ENCODE measurements at places on chromosomes 11 and 22.

DNA sequence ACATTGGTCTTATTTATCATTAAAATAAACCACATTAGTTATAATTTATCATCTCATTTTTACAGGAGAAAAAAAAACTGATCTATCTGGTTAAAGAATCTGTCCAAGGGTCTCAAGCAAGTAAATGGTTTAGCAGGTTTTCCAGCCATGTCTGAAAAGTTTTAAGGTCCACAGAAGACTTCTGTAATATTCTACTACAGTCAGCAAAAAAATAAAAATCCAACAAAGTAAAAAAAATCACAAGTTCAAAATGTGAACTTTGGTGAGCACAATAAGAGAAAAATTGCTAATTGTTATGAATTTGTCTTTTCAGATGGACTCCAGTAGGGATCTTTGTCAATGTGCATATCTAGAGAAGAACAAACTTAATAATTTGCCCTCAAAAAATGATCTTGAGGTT lies 1.3 kb downstream of the OR52E4 start:
- no peak for DNase-seq

- no peak for DNase-seq
Observed at GRCh38 chr11:32584921-32585320, 1.3 kb downstream of the EIF3M start.

GRCh38 chr22:27892811-27893210 lies 26.2 kb downstream of the PITPNB start:
- DNase-seq = no peak

DNA sequence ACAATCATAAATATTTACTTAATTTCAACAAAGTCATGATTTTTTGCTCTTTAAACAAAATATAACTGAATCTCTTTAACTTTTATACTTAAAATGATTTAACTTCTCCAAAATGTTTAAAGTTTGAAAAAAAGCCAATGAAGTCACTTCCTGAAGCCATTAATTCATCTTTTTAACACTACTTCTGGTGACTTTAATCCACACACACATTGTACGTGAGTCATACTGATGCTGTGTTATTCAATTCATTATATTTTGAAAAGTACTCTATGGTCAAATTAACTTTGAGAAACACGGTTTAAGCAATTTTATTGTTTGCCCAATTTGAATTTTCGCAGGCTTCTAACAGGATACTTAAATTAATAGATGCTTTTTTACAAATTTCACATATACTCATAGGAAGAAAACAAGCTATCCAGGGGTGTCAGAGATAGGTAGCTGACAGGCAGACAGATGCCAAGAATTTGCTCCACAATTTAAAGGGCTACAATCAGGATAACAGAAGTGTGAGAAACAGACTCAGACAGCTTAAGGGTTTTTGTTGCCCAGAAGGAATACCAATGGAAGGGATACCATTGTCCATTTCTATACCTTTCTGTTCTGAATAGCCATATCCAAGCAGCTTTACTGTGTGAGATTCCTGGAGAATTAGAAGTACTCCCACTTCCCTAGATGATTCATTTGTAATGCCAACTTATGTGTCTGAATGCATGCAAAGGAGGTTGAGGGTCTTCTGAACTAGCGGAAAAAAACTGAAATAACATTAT lies 118.4 kb downstream of the RBFOX2 start:
- DNase-seq = no peak

- no peak for DNase-seq
Observed at GRCh38 chr11:3674189-3674588, 3.0 kb upstream of the CHRNA10 start.

- DNase-seq = no peak
Observed at GRCh38 chr11:32433101-32433913, 2.0 kb downstream of the WT1 start.

DNA sequence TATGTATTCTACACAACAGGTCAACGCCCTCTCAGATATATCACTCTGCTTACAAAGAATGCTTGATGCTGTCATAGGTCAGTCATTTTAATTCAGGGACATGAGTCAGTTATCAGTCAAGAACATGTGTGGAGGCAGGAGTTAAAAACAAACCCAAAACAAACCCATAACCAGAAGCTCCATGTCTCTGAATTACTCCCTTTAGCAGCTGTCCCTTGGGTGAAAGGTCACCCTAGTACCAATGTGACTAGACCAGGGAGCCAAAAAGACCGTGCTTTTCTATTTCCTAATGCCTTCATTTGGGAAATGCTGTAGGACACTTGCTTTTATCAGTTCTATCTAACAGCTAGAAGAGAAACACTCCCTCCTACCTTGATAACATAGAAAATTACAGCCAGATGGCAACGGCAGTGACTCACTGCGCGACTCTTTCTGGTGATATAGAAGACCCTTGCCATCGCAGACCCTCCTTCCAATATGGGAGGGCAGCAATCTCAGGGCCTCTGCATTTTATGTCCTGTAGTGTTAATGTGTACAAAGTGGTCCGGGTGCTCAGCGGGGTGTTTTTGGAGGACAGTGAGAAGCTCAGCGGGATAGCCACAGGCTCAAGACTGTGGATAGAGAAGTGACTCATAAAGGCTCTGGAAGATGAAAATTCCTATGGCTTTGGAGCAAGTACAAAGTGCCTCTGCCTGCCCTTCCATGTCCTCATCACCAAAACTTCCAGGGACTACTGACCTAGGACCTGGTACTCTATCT lies 24.8 kb downstream of the APOL5 start:
- no peak for DNase-seq

DNA sequence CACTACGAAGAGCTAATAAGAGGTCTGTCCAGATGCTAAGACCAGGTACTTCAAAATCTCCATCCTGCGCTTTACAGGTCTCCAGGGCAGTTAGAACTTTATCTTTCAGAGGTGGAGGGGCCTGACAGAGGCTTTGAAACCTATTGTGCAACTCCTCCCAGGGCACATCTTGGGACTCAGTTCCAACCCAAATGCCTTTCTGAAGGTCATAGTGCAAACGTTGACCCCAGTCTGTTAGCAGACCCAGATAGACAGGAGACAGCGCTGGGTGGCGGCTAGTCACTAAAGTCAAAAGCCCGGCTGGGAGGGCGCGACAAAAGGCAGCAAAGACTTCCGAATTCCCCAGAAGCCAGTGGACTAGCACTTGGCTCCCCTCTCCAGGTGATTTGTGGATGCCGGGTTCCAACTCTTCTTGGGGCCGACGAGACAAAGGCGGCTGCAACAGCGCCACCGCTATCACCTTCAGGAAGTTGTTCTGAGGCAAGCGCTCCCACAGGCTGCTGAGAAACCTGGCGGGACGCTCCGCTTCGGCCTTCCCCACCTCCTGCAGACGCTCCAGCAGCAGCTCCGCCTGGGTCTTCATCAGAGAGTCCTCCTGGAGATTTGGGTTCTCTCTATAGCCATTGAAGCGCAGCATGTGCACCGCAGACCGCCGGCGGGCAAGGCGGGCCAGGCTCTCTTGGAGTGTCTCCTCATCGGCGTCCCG lies 728 bp downstream of the FANCF start:
- DNase-seq = peak; percentile 45

GRCh38 chr11:130452940-130453339 lies 4.5 kb downstream of the ADAMTS15 start:
- no peak for DNase-seq

DNA sequence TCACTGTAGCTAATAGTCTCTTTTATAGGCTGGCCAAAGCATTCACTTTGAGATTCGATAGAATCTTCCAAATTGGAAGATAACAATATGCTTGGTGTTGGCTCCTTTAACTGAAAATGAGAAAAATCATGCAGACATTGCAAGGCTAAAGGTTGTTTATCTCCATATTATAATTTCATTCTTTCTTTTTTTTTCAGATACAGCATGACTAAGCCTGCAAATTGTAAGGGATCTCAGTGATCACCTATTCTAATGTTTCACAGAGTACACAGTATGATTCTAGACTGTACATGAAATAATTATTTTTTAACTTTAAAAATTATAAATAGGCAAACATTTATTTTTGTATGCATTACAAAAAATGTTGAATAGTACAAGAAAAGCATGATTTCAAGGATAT lies 451.7 kb upstream of the DDI1 start:
- DNase-seq = no peak

GRCh38 chr11:473962-474785 lies 24.1 kb downstream of the PTDSS2 start:
- DNase-seq = no peak

- DNase-seq = no peak
Observed at GRCh38 chr22:36160499-36160942, at the start of gene APOL3. TSS of gene APOL3 (minus strand) at chr22:36160755. CDS start at chr22:36149055, 11,700 bp downstream.

Data from T-helper 17 cell (primary cell).